ENCODE measurements at places on chromosomes 4 and X.

GRCh38 chrX:134780908-134781307 is 122.6 kb upstream of the PLAC1 start:
- DNase-seq, result no peak

DNA sequence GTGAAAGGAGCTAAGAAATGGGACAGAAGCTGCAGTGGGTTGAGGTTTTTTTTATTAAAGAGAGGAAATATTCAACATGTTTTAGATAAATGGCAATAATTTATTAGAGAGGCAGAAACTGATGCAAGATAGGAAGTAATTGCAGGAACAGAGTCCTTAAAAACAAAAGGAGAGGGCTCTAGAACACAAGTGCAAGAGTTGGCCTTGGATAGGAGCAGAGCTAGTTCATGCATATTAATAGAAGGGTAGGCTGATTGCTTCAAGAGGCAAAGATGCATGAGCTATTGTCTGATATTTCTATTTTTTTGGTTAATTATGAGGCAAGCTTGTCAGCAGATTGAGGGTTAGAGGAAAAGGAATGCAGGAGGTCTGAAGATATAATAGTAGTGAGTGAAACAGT is 91.0 kb upstream of the GPRIN3 start:
- no peak for DNase-seq

DNA sequence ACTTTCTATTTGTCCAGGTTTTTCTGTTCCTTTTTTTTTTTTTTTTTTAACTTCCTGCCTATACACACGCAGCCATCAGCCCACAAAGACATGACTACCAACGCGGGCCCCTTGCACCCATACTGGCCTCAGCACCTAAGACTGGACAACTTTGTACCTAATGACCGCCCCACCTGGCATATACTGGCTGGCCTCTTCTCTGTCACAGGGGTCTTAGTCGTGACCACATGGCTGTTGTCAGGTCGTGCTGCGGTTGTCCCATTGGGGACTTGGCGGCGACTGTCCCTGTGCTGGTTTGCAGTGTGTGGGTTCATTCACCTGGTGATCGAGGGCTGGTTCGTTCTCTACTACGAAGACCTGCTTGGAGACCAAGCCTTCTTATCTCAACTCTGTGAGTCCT is 2.1 kb downstream of the EBP start:
- no peak for DNase-seq

- no peak for DNase-seq
Measured at GRCh38 chrX:35800474-35800873, 2.3 kb downstream of the MAGEB16 start.

DNA sequence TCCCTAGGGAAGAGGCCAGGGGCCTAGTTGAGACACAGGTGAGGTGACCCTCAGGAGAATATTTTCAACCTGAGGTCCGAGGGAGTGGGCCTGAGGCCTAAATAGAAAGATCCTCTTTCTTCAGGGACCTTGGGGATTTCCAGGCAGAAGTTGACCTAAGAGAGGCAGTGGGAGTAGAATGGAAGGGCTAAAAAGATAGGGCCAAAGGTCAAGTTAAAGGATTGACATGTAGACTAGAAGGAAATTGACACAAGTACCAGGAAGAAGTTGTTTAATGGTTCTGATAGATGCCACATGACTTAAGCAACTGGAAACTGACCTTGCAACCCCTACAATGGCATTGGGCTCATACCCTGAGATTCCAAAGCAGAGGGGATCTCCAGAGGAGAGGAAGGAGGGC is 76.9 kb downstream of the SHROOM3 start:
- DNase-seq, result no peak

- DNase-seq, result no peak
Measured at GRCh38 chr4:24889991-24890390, 22.9 kb downstream of the CCDC149 start.

DNA sequence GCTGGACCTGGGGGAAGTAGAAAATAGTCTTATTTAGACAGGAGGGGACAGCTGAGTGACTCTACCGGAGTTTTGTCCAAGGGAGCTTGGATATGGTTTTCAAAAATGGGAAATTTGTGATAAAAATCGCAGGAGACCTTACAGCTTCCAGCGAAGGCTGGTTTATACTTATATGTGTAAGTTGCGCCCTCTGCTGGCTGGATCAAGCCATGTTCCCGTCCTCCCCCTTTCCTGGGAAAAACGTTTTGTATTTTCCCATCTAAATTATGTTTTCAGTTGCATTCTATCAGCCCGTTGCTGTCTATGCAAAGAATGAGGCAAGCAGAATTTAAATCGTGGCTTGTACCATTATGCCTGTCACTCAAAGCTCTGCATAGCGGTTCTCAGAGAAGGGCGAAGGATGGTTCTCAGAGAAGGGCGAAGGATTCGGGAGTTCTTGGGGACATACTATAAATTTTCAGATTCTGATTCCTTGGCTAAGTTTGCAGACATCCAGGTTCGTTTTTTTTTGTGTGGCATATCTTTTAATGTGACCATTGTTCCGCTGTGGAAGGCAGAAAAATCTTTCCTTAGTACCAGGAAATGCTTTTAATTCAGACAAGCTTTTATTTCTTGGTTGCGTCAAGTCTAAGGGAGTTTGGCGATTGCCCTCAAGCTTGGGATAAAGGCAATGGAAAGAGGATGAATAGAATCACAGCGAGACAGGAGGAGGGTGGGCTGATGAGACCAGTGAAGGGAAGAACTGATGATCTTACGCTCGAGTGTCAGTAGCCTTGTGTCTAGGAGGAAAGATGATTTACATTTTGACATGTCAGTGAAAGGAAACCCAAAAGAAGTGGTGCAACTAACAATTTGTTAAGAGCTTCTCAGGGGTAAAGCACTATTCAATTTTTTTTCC is 128.5 kb upstream of the ARX start:
- no peak for DNase-seq

GRCh38 chrX:21047034-21047455 is 327.2 kb upstream of the CNKSR2 start:
- DNase-seq, result no peak

- no peak for DNase-seq
Measured at GRCh38 chr4:98275145-98275544, 14.0 kb downstream of the RAP1GDS1 start.

DNA sequence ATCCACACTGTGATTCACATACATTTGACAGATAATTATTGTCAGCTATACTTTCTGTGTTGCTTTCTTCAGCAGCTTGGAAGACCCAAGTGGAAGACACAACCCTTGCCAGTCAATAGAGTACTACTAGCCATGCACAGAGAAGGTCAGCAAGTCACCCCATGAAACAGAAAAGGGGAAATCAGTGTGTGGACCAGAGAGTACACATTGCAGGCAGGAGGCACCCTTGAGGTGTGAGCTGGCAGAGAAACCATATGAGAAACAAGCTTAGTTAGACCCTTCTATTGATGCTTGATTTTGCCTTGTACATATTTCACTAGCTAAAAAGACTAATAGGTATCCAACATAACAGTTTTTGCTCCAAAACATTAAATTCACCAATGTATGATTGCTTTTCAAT is 99.5 kb downstream of the NLGN4X start:
- DNase-seq, result no peak

GRCh38 chr4:3873408-3874027 is 107.3 kb downstream of the ADRA2C start:
- DNase-seq, result no peak

GRCh38 chr4:138177278-138177968 is 64.7 kb downstream of the SLC7A11 start:
- DNase-seq, result no peak

GRCh38 chr4:5701971-5702370 is 6.4 kb downstream of the EVC2 start:
- no peak for DNase-seq

DNA sequence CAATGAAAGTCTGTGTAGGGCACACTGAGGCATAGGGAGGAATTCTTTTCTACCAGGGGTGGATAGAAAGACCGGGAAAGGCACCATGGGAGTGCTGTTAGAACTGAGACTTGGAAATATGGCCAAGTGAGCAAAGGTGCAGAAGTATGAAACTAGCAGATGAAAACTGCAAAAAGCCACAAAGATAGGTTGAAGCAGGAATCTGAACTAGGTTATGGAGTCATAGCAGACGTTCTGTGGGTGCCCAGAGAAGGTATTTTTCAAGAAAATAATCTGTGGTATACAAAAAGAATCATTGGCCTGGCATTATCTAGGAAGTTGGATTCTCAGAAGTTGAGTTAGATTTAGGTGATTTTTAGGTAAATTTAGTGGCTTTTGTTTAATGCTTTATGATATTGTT is 48.5 kb downstream of the SMAD1 start:
- no peak for DNase-seq

GRCh38 chr4:125728568-125728967 is 413.8 kb downstream of the FAT4 start:
- DNase-seq, result no peak

DNA sequence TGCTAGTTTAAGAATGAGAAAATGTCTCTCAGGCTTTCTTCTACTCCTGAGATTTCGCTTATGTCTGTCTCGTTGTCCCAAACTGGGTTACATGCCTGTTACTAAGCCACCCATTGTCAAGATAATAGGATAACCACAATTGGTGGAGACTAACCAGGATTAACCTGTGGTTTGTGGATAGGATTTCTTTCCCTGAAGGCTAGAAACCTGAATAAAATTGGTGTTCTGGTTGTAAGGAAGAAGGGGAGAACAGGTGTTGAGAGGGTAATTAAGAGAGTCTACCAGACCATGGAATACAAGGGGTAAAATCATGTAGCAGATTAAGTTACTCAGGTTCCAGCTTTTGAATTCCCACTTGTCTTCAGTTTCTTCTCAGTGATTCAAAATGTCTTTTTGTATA is 225.4 kb downstream of the CPE start:
- no peak for DNase-seq

- DNase-seq, result no peak
Measured at GRCh38 chr4:95363966-95364365, 184.8 kb downstream of the UNC5C start.

- no peak for DNase-seq
Measured at GRCh38 chr4:108917255-108917654, 154.4 kb upstream of the ETNPPL start.

DNA sequence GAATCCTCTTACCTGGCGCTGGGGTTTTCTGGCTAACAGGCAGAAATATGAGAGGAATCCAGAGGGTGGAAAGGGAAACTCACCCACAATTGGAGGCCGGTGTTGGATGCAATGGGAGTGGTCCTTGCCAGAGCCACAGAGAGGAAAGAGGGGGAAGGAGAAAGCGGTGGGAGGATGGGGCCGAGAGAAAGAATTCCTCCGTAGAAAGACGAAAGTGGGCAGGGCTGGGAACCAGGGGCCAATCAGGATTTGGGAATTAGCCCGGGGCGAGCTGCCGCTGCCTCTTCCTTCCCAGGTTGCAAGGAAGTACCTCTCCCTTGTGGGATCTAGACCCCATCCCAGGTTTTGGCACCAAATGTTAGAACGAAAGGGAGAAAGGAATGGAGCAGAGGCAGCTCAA is 83.1 kb upstream of the SPIN4 start:
- no peak for DNase-seq
